ENCODE measurements at places on chromosomes 1 and 21.

- no peak for DNase-seq
Observed at GRCh38 chr1:111487133-111487532, 13.3 kb downstream of the C1orf162 start.

DNA sequence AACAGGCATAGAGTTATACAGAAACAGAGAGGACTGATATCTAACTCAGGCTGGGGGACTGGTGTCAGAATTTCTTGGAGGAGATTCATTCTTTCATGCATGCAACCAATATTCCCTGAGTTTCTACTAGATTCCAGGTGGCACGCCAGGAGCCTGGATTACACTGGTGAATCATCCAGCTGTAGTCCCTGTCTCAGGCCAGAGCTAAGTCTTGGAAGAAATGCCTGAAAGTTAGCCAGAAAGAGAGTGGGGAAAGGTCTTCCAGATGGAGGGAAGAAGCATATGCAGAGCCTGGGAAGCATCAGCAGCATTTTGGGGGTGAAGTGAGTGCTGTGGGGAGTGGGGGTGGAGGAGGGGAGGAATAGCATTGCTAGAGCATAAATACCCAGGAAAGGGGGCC is 239.1 kb downstream of the OMA1 start:
- no peak for DNase-seq

DNA sequence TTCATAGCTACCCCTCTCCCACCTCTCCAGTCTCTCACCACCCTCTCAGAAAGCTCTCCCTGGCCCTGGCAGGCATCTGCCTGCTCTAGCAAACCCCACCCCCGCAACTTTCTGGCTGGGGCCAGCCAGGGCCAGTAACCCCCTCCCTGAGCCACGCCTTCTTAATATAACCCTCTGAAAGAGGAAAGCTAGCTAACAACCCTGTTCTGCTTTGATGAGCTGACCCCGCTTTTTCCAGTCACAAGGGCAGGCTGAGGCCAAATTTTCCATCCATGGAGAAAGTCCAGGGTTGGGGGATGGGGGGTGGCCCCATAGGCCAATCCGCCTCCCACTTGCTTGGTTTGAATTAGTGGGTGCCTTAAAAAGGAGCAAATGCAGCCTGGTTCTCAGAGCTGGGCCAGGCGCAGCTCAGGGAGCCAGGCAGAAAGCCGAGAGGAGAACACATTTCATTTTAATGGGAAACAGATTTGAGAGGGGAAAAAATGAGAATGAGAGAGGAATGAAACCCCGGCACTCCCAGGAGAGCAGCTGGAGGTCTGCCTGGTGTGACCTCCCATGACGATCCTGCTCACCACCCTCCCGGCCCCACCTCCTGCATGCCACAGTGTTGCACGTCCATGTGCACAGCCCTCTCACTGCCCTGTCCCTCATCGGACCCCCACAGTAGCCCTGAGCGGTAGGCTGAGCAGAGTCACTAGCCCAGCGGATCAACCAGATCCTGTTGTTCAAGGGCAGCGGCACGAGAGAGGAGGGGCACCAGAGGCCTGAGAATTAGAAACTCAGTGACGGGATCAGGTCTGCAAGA is 62.3 kb downstream of the OPTC start:
- no peak for DNase-seq

- DNase-seq = no peak
Observed at GRCh38 chr1:7508934-7509519, 262.1 kb upstream of the VAMP3 start.

GRCh38 chr1:64956010-64956640 is 10.2 kb downstream of the JAK1 start:
- DNase-seq = no peak

DNA sequence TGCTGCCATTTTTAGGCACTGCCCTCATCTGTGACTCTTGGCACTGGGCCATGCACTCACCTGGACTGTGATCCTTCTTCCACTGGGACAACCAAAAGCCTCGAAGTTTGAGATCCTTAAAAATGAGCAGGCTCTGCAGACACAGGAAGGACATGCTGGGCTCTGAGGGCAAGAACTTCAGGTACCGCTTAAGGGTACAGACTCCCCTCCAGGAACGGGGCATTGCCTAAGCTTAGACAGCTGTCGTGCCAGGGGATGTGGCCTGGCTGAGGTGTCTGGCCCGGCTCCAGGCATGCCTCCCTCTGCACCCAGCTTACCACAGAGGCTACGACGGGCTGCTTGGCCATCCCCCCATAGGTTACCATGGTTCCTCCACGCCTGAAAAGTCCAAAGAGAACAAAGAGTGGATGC is 14.2 kb upstream of the SRSF4 start:
- DNase-seq = no peak
